ENCODE measurements at places on chromosomes 3 and 15. TPM values are rescaled to one million over a fixed set of nuclear protein-coding genes. Genes with fewer than 3 reads are reported as not detected.

The SLC2A2 gene
- 464 TPM for total RNA-seq

The MEGF11 gene
- total RNA-seq = not detected

The TERC gene
- total RNA-seq = not detected

The LMOD3 gene
- total RNA-seq = not detected

The ZNF774 gene
- total RNA-seq = 1.4 TPM

The ACOX2 gene
- 68.9 TPM for total RNA-seq

The CSPG5 gene
- not detected for total RNA-seq

The GPR160 gene
- total RNA-seq = 1.8 TPM

The GCNT3 gene
- total RNA-seq = 2.4 TPM

The CIDEC gene
- total RNA-seq = 1.9 TPM

The GASK1A gene
- total RNA-seq = 16.6 TPM

The ACKR4 gene
- total RNA-seq = 0.22 TPM

The PIERCE2 gene
- 1.8 TPM for total RNA-seq

The GP5 gene
- 0.13 TPM for total RNA-seq

The ANKRD34C gene
- not detected for total RNA-seq

The MYH15 gene
- total RNA-seq = not detected

The TAGLN3 gene
- not detected for total RNA-seq

The EPHB3 gene
- total RNA-seq = 0.37 TPM

The PRSS50 gene
- 0.07 TPM for total RNA-seq

The FHIT gene
- 7.0 TPM for total RNA-seq

The GOLGA6L9 gene
- 0.84 TPM for total RNA-seq

The PTH1R gene
- total RNA-seq = 13.3 TPM

The ITIH1 gene
- total RNA-seq = 376 TPM

The EIF4G1 gene
- 285 TPM for total RNA-seq

The PLA2G4F gene
- not detected for total RNA-seq

The ADAMTSL3 gene
- 17.7 TPM for total RNA-seq

The SFMBT1 gene
- total RNA-seq = 14.0 TPM

The CCR5 gene
- total RNA-seq = 0.22 TPM

The STRA6 gene
- total RNA-seq = 0.12 TPM

The EFCAB12 gene
- 2.1 TPM for total RNA-seq

The NRROS gene
- total RNA-seq = 1.3 TPM

The B3GNT5 gene
- 0.70 TPM for total RNA-seq

The FAM3D gene
- total RNA-seq = not detected

The SELENOT gene
- 68.0 TPM for total RNA-seq

The LYZL4 gene
- not detected for total RNA-seq

The PLSCR2 gene
- not detected for total RNA-seq

The ZMYND10 gene
- total RNA-seq = 0.53 TPM

The CPNE4 gene
- total RNA-seq = not detected

The GOLGA6L7 gene
- total RNA-seq = not detected

The WNT5A gene
- total RNA-seq = 0.64 TPM

The C3orf70 gene
- total RNA-seq = 0.29 TPM

The UNC13C gene
- total RNA-seq = not detected

The POLQ gene
- 0.80 TPM for total RNA-seq

The GPR176 gene
- 2.1 TPM for total RNA-seq

The RARB gene
- total RNA-seq = 1.2 TPM

The LRRC31 gene
- total RNA-seq = 1.5 TPM

The CHL1 gene
- 1.1 TPM for total RNA-seq

The C3orf22 gene
- total RNA-seq = not detected
